ENCODE measurements at places on chromosomes 7 and 10.

- no peak for DNase-seq
Measured at GRCh38 chr10:113477451-113477850, 75.4 kb upstream of the HABP2 start.

GRCh38 chr7:15929411-15929810 is 242.9 kb upstream of the MEOX2 start:
- DNase-seq: no peak

GRCh38 chr7:41107330-41107937 is 595.5 kb downstream of the INHBA start:
- no peak for DNase-seq

DNA sequence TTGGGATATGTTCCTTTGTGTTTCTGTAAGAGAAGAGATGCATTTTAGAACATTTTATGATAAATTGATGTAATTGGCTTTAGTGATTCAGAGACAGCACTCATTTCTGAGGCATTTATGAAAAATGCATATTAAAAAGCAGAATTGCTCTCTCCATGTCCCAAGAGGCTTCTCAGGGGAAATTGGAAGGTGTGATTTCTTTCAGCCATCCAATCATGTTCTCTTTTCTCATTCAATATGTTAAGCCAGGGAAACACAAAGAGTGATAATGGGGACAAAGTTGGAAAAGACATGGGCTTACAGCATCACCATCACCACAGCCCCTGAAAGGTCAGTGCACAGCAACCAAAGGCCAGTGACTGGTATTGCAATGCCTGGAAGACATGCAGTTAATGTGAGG is 129.9 kb upstream of the COL1A2 start:
- DNase-seq: no peak

DNA sequence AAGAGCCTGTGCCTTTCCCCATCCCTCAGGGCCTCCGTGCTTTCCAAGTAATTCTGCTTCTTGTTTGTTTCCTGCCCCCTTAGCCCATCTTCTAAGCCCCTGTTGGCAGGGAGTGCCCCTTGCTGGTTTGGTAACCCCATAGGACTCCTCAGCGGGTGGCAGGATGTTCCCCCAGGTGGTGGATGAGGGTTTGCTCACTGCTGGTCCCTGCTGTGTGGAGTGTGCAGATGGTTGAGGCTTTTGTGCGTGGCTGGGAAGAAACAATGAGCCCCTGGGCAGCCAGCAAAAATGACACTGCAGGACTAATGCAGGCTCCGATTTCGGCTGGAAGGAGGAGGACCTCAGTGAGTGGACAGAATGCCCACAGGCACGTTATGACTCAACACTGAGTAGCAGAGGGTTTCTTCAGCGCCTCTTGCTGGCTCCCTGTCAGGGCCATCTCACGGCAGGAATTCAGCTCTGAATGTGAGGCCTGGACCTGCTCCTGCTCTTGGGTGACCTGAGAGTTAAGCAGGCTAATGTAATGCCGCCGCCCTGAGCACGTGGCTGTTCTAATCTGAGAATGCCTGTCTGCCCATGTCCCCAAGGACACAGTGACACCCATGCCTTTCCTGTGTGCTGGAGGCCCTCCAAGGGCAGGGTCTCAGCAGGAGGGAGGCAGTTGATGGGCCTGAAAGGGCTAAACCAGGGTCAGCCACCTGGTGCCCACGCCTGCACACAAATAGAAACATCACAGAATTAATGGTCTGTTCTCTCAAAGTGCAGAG is 16.6 kb downstream of the BAG3 start:
- DNase-seq: no peak

DNA sequence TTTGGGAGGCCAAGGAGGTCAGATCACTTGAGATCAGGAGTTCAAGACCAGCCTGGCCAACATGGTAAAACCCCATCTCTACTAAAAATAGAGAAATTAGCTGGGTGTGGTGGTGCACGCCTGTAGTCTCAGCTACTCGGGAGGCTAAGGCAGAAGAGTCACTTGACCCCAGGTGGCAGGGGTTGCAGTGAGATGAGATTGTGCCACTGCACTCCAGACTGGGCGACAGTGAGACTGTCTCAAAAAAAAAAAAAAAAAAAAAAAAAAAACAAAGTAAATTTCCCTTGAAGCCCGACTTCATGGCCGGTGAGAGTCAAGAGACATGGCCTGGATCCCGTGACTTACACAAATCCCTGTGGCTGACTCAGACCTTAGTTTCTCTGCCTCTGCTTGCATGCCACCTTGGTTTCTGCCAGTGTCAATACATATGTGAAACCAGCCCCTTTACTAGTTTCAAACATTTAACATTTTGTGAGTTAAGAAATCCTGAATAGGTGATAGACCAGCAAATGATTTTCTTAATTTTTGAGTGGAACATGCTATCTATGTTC is 62.8 kb downstream of the ZEB1 start:
- DNase-seq: no peak

GRCh38 chr10:107144490-107144889 is 20.0 kb downstream of the SORCS1 start:
- DNase-seq: no peak

GRCh38 chr10:98510412-98510995 is 63.8 kb upstream of the HPS1 start:
- DNase-seq: no peak

DNA sequence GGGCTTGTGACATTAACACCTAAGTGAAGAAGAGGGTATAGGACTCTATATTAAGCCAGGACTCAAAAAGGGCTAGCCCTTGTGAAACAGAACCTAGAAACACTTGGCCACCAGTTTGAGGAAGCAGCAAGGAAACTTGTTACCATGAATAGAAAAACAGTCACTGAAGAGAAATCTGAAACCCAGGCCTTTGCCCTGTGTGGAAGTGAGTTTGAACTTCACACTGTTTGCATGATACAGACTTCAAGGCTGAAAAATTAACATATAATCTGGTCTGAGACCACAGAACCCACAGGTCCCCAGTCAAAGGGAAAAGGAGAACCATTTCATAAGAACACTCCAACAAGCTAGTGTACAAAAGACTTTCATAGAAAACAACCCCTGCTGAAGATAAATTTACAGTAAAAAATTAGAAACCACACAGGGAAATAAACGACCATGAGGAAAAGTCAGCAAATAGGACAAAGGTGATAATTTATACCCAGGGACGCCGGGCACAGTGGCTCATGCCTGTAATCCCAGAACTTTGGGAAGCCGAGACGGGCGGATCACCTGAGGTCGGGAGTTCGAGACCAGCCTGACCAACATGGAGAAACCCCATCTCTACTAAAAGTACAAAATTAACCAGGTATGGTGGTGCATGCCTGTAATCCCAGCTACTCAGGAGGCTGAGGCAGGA is 76.1 kb downstream of the SKIDA1 start:
- DNase-seq: no peak

DNA sequence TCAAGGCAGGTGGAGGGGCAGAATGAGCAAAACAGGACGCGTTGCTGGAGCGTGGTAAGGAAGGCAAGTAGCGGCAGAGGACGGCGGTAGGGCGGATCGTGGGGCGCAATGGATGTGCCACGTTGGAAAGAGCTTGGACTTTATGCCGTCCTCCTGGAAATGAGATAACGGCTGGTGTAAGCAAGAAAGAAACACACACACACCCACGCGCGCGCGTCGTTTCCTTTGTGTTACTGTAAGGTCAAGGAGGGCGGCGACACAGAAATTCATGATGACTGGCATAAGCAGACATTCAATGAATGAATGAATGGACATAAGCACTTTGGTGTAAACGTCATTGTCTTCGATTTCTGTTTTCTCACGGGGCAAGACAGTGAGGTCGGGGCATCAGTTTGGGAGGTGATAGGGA is 683 bp upstream of the ENTPD7 start:
- peak; percentile 8 for DNase-seq

GRCh38 chr10:103916876-103917275 is 1.1 kb downstream of the STN1 start:
- no peak for DNase-seq

DNA sequence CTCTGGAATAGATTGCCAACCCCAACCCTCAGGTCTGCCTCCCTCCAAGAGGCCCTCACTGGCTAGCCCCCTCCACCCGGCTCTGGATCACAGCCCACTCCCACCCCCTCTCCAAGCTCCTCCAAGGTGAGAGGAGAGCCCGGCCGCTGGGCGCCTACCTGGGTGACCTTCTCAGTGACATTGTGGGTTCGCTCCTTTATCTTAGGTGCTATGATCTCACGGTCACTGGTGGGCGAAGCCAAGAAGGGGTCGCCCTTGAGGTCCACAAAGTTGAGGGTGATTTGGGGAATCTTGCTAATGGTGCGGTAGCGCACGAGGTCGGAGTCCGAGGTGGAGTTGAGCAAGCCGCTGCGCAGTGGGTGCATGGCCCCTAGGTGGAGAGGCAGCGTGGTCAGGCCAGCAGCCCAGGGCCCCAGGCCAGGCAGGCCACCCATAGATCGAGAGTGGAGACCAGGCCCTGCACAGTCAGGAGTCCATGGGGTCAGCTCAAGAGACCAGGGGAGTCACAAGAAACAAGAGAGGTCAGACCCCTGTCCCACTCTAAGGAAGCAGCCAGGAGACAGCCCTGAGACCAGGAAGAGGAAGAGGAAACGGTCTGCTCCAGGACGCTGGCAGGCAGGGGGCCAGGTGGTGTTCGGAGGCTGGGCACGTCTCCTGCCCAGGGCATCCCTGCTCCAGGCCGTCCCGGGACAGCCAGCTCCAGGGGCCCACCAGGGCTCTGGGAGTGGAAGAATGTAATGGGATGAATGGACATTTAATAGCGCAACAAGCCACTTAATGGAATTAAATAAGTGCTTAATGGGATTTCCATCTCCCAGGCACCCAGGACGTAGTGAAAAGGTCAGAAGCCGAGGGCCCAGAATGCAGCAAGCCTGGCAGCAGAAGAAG is 20.7 kb downstream of the KCNH2 start:
- no peak for DNase-seq

GRCh38 chr10:60916025-60916424 is 28.0 kb downstream of the RHOBTB1 start:
- DNase-seq: no peak

GRCh38 chr7:15225981-15226380 is 323.4 kb upstream of the DGKB start:
- DNase-seq: no peak

DNA sequence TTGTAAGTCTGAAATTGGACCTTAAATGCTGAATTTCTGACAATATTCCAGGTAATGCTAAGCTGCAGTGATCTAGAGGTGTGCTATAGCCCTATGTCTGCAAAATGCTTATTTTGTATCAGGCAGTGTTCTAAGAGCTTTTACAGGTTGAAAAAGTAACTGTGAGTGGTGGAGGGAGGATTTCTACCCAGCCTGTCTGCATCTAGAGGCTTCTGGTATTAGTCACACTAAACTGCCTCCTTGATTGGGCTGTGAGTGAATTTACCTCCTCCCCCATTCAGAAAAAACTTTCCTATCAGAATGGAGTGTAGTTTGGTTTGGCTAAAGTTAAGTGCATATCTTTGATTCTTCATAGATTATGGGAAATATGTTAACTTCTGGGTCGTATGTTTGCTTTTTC is 56.8 kb downstream of the BBS9 start:
- DNase-seq: no peak

- no peak for DNase-seq
Measured at GRCh38 chr10:93406364-93407145, 75.6 kb downstream of the MYOF start.

DNA sequence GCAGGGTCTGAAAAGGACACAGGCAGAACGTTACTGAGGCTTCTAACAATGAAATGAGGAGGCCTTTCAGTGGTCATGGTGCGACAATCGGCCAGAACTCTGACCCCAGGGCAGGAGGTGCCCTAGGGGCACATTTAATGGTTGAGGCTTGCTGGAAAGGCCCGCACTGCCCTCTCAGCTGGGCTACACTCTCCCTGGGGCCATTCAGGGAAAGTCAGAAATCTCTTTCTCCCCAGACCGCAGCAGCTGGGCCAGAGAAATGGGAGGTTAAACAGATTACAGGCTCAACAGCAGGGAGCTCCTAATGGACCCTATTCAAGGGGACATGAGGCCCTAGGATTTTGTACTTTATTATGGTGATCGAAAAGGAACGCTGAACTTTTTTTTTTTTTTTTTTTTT is 85.6 kb upstream of the FGFR2 start:
- DNase-seq: no peak

DNA sequence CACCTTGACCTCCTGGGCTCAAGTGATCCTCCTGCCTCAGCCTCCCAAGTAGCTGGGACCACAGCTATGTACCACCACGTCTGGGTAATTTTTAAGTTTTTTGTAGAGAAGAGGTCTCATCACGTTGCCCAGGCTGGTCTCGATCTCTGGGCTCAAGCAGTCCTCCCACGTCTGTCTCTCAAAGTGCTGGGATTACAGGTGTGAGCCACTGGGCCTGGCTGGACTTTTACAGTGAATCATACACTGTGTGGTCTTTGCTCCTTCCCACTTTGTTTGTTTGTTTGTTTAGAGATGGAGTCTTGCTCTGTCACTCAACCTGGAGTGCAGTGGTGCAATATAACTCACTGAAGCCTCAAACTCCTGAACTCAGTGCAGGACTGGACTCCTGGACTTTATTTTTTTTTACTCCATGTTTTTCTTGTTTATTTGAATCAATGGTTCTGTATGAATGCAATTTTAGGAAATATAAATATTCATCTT is 12.5 kb downstream of the PPIA start:
- DNase-seq: no peak

DNA sequence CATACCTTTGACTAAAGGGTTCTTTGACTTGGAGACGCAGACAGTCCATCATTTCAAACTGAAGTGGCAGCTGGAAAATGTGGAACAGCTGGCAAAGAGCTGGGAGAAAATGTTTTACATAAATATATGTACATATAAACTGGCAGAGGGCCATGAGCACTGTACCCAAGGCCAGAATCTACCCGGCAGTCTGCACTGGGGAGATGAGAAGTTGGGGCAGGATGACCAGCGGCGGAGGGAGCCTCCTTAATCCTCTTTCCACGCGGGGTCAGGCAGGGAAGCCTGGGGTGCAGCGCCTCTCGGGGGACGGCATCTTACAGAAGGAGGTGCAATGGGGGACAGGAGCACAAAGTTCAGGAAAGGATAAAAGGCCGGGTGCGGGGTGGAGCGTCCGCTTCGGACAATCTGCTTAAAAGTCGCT is 1.3 kb downstream of the GLI3 start:
- DNase-seq: no peak

DNA sequence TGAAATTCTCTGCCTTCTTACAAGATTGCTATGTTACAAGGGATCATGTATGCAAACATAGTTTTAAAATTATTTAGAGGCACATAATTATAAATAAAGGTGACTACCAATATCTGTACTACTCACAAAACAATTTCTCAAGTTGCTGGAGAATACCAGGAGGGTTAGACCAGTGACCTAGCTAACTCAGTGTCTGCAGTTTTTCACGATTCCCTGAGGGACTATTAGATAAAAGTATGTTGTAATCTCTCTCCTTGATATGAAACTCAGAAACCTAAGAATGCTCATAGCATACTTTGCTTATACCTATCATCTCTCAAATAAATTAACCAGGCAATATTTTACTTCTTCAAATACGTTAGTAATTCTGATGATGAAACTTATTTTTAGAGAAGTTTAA is 534.0 kb upstream of the ANKRD30A start:
- DNase-seq: no peak

GRCh38 chr10:3754727-3755439 is 30.1 kb downstream of the KLF6 start:
- no peak for DNase-seq

GRCh38 chr7:151710646-151711434 is 166.1 kb downstream of the PRKAG2 start:
- DNase-seq: no peak

Measured in T-helper 9 cell (primary cell).